ENCODE measurements at places on chromosomes 11 and 22. TPM values are rescaled to one million over a fixed set of nuclear protein-coding genes. Genes with fewer than 3 reads are reported as not detected.

Gene PDGFB
- 2.3 TPM for total RNA-seq

DNA sequence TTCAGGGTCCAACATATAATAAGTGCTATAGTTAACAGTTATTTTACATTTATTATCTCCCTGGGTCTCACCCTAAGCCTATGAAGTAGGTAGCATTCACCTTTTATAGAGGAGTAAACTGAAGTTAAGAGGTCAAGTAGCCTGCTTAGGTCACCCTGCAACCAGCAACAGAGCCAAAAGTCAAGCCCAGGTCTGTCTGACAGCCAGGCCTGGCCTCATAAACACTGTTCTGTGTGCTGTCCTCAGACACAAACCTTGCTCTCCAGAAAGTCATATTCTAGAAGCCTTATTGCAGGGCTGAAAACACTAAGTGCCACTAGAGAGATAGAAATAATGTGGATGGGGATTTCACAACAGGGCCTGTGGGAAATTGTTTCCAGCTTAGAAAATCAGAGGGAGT, 59.3 kb downstream of the BDNF start:
- DNase-seq: no peak

- no peak for DNase-seq
These were observed 445.6 kb downstream of the TBC1D22A start for GRCh38 chr22:47207846-47208554.

DNA sequence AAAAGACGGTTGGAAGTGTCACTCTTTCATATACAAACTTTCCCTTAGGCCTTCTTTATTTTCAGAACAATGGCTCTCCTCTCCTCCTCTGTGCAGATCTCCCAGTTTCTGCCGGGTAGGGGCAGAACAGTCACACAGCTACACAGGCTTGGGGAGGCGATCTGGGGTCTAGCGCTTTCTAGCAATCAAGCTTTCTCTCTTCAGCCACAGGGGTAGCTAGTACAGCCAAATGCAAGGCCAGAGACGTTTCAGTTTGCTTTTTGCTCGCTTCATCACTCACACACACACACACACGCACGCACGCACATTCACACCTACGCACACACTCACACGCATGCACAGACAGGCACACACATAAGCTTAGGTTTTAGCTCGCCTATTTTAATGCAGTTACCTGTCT, 104.3 kb downstream of the SPATA19 start:
- DNase-seq: no peak

All from activated CD4-positive, alpha-beta T cell treated with anti-CD3 and anti-CD28 coated beads, Interleukin-2, amount 10 ng/mL, durations not matched to agents 24 days and 14 days (primary cell).